Ammon's horn (tissue), 1 donor: ENCODE measurements at places on chromosomes 12 and 14.

GRCh38 chr12:12562016-12562483 is 613 bp downstream of the DUSP16 start:
- DNase-seq: peak; percentile 38

GRCh38 chr14:69499436-69499835 is 14.9 kb downstream of the PLEKHD1 start:
- DNase-seq: no peak

DNA sequence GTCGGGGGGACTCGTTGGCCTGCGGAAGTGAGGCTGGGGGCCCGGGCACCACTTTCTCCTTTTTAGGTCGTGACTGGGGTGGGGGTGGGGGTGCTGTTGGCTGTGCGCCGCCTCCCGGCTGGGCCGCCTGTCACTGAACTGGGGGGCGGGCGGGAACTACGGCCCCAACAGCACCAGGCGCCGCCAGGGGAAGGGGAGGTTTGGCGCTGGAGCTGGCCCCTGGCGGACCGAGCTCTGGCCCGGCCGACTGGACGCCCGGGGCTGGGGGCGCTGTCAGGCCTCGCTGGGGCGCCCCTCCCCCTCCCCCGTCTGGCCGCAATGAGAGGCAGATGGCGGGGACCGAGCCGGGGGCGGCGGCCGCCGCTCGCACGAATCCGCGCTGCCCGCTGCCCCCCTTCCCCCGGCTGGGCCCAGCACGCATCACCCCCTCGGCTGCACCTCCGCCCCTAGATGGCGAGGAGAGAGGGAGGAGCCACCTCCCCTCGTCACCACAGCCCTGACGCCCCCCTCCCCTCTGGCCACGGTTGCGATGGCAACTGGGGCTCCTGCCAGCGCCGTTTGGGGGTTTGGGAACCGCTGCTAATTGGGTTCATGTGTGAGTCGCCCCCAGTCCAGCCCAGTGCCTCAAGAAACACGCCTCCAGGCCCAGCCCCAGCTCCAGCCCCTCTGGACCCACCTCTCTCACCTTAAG is 723 bp downstream of the NFATC4 start:
- peak; percentile 48 for DNase-seq

DNA sequence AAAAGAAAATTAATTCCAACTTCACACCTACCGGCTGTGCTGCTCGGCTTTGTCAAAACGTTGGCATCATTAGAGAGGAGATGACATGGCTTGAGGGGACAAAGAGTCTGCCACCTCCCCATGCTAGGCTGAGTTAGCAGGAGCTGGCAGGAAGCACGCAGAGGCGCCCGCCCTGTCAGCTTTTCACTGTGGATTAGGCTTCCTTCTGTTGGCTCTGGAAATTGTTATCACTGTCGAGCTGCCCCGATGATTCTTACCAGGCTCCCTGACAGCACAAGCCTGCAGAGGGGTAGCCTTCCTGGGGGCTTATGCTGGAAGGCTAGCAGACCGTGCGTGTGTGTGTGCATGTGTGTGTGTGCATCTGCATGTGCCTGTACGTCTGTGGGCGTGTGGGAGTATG is 490.9 kb upstream of the TBX3 start:
- peak; percentile 15 for DNase-seq

DNA sequence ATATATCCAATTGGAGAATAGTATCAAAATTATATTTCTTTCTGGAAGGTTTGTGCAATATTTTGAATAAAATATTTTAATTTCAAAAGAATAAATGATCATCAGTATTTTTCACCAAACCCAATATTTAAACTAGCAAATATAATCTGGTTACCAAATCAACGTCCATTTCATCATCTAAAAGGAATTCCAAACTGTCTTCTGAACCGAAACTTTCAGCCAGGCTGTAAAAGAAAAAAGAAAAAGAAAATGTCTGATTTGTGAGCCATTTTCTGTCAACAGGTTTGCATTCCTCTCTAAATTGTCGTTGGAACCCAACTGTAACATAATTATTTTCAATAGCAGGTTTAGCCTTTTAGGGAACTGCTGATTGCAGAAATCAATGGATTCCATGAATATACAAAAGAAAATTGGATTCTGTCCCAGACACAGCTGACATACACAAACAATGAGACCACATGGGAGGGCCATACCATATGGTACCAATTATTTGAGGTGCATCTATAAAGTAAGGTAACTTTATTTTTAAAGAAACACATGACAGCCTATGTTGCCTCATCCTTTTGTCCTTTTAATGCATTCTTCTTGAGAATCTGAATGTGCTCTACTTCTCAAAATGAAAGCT is 22.7 kb downstream of the SNRPF start:
- DNase-seq: no peak

DNA sequence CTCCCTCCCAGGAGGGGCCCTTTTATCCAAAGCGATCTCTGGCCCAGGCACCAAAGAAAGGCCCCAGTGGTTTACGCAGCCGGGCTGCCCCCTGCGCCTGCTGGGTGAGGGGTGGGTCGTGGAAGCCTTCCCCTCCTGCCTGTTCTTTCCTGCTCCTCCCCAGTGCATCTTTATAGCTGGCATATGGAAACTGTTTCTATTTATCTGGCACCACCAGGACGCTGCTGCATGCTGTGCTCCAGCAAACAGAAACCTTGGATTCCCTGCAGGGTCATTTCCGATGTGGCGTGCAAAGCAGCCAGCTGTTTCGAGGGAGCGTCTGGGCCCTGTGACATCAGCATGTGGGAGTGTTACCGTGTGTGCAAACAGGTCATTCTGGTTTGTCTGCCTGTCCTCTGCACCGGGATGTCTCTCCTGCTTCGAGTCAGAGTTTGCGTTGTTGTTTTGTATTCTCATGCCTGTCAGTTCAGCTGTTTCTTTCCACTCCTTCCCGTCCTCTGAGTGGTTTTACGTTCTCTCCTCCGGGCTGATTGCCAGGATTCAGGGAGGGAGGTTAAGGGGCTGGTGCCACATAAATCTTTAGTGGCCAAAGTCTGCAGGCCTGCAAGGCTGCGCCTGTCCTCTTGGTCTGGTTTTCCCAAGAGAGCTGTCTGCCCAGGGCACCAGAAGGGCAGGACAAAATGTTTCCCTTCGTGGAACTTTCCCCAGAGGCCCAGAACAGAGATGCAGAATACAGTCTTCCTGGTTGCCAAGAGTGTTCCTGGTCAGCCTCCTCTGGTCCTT is 24.6 kb downstream of the TPCN1 start:
- DNase-seq: peak; percentile 63
